ENCODE measurements at places on chromosomes 5 and 9.

DNA sequence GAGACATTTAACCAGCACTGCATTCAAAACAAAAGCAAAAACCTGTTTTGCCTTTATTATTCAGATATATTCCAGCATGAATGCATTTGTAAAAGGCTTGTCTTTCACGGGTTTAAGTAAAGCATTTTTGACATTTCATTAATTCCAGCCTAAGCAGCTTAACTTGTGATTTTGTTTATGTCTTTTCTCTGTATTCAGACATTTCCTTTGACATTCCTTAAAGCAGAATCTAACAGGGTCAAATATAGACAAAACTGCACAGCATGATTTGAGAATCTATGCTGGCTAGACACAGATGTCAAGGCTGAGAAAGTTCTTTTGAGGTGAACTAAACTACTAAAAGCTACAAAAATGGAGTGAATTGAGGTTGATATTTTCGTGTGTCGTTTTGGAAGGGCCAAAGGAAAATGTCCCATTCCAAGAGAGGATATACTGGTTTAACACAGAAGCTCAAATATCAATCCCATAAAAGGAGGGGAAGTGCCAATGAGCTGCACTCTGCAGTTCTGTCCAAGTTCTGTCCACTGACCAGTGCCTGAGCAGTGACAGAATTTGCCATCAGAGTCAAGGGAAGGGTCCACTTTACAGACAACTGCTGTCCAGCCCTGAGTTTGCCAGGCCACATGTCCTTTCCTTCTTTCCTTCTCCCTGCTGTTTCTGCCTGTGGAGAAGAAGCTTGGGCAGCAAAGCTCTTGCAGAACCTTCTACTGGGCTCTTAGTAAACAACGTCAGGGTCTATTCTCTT, 198.7 kb upstream of the KLF9 start:
- no peak for DNase-seq

DNA sequence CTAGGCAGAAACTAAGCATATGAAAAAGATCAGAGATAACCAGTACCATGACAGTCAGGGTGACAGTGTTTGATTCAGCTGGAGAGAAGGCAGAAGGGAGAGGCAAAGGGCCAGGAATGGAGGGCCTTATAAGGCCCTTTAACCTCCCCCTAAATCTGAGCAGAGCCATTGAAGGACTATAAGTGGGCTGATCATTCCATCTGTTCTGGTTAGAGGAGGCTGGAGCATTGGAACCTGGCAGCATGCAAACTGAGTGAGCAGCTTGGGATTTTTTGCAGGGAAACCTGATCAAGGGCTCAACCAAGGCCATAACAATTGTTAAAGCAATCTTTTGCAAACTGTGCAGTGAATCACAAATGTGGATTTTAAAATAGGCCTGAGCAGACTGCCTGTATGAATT, 174.5 kb upstream of the DAP start:
- no peak for DNase-seq

DNA sequence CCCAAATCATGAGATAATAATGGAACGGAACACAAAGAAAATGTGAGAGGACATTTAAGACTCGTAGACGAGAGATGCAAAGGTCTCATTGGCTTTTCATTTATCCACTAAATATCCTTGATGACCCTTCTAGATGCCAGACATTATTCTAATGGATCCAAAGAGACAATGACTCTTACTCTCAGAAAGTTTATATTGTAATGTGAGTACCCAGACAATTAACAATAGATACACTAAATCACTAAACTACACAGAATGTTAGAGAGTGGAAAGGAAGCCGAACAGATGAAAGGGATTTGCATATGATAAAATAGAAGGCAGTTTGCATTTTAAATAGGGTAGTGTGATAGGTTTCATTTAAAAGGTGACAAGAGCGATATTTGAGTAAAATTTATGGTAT, 973.3 kb downstream of the TAF11L14 start:
- no peak for DNase-seq

DNA sequence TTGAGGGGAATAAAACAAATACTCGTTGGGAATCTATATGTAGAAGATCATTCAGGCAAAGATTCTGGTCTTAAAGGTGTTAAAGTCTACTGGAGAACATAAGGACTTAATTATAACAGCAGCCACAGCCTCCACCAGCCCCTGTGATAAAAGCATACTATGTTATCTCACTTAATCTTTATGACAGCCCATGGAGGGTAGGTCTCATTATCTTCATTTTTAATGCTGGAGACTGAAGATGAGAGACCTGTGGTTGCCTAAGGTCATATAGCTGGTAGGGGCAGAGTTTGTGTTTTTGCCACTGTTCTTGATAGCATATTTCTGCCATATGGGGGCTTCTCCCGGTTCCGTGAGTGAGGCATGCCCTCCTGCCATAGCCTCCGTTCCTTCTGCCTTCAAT, 88.7 kb downstream of the TRIO start:
- DNase-seq = no peak

DNA sequence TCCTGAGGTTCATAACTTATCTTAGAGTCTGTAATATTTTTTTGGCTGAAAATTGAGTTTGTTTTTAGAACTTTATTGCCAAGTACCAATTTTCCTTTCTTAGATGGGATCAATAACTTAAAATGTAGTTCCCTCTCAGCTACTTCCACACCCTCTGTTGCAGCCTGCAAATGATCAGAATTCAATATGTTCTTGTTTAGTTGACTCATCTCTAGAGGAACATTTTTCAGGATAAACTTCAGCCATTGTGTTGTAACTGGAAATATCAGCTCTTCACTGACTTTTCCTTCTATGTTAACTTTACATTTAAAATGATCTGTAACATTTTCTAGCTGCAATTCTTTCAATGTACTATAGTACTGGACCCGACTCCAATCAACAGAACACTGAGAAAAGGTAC, 115.7 kb downstream of the ESM1 start:
- DNase-seq = no peak

DNA sequence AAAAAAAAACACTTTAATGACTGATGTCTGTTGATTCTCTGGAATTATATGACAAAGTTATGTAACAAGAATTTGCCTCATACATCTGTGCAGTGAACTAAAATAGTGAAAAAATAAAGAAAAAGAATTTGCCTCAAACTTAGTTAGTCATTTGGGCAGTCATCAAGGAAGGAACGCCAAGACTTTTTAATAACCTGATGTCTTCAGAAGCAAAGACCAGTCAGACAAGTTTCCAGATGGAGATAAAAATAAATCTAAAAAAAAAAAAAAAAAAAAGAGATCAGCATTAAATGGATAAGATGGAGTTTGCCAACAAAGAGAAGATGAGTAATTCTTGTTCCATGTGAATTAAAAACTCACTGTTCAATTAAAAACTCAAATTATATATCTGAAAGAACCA, 52.3 kb upstream of the JMY start:
- no peak for DNase-seq
